AG04450 (cell line): ENCODE measurements at places on chromosomes 4 and X. TPM values are rescaled to one million over a fixed set of nuclear protein-coding genes. Genes with fewer than 3 reads are reported as not detected.

TBC1D8B gene
- polyA plus RNA-seq, result 10.4 and 13.6 TPM in 2 replicates

IL2RG gene
- not detected in 2 replicates for polyA plus RNA-seq

GLRA3 gene
- not detected in 2 replicates for polyA plus RNA-seq

ARL9 gene
- 0.68 and 0.78 TPM in 2 replicates for polyA plus RNA-seq

RAB40AL gene
- 0.21 and 0.42 TPM in 2 replicates for polyA plus RNA-seq

LRCH2 gene
- polyA plus RNA-seq, result 4.4 and 6.1 TPM in 2 replicates

ADH6 gene
- polyA plus RNA-seq, result 0.02 TPM in 1 of 2 replicates, not detected in the other

GC gene
- polyA plus RNA-seq, result not detected in 2 replicates

PDK3 gene
- 2.9 and 3.0 TPM in 2 replicates for polyA plus RNA-seq

- DNase-seq, result no peak
These were observed 11.2 kb downstream of the C1QTNF7 start for GRCh38 chr4:15438939-15439524.

GRCh38 chrX:23737413-23737812 lies 5.7 kb downstream of the ACOT9 start:
- no peak for DNase-seq

DNA sequence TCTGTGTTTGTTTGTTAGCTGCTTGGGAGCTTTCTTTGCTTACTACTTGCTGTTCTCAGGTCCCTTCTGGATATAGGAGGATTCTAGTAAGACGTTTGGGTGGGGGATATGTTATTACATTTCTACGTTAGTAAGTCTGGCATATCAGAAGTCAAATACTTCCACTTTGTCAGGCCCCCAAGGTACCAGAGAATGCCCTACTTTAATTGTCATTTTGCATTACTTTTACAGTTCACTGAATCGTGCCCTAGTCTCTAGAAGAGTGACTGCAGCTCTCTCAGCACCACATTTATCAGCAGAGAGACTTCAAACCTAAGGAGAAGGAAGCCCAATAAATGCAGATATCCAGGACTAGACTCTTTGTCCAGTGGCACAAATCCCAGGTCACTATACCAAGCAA lies 54.4 kb downstream of the PCDH19 start:
- no peak for DNase-seq

DNA sequence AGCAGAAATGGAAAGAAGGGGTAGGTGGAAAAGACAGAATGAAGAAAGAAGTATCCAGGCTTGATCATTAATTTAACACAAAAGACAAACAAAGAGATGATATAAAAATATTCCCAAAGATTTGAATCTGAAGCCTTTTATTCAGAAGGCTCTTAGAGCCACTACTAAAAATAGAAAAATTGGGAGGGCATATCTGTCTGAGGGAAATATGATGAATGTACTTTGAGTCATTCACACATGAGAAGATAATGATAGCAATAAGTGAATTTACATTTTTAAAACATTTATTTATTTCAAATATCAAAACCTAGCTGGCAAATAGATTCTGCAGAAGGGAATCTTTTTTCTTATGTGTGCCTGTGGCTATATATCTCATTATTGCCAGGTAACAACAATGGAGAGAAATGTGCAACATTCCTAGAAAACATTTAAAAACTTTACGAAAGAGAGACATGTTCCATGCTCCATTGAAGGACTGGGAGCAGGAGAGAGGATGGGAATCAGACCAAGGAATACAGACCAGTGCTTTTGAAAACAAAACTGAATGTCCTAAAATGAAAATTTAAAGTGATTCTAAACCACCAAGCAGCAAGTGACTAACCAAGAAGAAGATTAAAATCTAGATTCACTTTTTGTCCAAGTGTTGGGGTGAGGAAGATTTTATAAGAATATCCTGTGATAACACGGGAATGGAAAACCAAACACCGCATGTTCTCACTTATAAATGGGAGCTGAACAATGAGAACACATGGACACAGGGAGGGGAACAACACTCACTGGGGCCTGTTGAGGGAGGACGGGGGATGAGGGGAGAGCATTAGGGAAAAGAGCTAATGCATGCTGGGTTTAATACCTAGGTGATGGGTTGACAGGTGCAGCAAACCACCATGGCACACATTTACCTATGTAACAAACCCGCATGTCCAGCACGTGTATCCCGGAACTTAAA lies 41.2 kb downstream of the ANXA5 start:
- no peak for DNase-seq

- DNase-seq, result no peak
These were observed 23.5 kb upstream of the SOWAHD start for GRCh38 chrX:119734897-119735339.

DNA sequence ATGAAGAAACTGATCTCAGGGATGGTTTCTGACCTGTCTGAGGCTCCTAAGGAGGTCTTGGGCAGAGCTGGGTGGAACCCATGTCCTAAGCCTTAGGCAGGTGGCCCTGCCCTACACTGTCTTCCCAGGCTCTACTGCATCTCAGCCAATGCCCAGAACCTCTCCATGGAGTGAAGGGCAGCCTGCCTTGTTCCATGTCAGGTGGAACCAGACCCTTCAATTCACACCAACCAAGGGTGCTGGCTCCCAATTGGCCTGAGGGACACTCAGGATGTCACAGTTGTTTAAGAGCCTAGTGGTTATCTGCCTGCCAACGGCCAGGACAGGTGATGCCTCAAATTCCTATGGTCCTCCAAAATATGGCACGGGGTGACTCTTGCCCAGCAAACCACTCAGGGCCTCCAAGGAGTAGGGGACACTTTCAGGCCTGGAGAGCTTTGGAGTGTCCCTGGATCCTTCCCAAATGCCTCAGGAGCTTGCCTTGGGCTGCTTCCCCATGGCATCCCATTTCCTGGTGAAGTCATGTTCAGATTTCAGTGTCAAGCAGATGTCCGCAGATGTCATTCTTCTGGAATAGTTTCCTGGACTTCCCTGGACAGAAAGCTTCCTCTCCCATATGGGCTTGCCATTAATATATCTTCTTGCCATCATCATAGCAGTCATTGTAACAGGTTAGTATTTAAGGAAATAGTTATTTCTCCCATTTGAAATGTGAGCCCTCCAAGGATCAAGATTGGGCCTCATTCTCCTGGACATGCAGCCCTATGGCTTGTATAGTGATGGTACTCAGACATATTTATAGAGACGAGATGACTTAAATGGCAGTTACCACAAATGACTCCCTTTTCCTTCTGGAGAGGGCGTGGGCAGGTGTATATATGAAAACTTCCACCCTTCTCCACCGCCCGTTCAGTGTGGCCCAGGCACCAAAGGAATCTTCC lies 67.1 kb downstream of the MED28 start:
- DNase-seq, result no peak

DNA sequence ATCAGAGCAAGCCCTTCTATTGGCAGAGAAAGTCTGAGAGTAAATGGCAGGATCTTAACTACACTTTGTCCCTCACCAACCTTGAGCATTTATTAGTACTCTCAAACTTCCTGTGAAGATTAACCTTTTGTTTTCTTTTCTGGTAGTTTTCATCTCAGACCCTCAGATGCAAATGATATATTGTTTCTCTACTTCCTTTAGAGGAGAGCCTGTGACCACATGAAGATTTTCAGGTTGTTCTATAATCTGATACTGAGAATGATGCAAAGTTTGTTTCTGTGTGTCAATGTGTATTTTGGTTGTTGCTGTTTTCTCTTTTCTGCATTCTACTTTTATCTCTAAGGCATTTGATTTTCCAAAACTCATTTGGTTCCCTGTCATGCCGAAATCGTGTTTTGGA lies 165.8 kb upstream of the CYSLTR1 start:
- no peak for DNase-seq

DNA sequence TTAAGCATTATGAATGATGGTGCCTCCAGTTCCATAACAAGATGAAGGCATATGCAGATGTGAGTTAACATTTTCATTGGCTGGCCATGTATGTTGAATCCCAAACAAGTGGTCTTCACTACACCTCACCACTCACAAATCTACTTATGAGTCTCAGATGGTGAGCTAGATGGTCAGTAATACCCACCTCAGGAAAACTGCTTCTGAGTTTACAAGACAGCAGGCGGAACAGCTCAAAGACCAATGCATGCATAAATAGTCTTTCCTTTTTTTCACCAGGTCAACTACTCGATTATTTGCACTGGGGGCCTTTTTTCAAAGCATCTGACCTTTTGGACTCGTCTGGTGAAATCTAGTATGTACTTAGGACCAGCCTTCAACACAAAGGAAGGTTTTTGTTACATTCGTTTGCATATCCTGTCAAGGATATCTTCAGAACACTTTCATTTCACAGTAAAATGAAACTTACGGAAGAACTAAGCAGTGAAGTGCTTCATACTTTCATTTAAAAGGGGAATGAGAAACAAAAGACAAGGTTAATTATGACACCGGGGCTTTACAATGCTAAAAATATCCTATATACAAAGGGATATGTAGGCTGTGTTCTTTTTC lies 23.1 kb upstream of the TLR7 start:
- no peak for DNase-seq

DNA sequence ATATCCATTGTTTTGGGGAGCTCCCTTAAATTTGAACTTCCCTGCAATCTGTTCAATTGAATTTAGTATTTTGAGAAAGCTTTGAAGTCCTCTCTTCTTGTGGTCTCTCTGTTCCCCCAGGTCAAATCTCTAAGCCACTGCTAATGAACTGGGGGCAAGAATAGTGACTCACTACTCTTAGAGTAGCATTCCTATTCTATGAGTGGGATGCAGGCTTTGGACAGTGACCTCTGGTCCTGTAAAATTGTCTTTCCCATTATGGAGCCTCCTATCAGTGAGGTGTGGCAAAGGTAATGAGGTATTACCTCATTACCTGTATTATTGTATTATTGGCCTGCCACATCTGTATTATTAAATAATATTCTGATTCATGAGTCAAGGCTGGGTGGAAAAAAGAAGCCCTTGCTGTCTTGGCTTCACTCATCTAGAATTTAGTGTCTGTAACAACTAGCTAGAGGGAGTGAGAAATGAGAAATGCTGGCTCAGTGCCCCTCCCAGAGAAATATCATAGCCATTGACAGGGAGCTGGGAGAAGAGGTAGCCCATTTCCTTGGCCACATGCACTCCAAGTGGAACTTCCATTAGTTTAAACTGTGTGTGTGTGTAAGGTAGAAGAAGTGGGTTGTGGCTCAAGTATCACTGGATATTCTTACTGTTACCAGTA lies 393.9 kb upstream of the CTSO start:
- DNase-seq, result no peak

DNA sequence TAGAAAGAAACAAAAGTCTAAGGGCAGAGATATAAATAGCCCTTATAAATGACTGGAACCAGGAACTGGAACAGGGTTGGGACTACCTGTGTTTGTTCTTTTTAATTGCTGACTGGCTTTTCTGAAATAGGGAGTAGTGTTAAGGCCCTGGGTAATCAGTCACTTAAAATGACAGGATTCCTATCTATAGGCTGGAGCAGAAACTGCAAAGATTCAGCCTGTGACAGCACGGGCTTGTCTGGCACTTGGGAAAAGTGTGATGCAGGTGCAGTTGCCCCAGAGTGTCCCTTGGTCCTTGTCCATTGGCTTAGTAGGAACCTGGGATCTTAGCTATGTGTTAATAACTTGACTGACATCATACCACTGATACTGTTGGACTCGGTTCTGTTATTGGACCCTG lies 14.7 kb upstream of the PLAC8 start:
- no peak for DNase-seq

GRCh38 chr4:110970642-110971041 lies 347.8 kb upstream of the PITX2 start:
- DNase-seq, result peak; percentile 4

DNA sequence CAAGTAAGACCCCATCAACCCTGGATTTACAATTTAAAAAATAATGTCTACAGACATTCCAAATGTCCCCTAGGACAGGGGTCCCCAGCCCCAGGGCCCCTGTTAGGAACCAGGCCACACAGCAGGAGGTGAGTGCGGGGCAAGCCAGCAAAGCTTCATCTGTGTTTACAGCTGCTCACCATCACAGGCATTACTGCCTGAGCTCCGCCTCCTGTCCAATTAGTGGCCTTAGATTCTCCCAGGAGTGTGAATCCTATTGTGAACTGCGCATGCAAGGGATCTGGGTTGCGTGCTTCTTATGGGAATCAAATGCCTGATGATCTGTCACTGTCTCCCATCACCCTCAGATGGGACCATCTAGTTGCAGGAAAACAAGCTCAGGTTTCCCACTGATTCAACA lies 146.1 kb downstream of the ATP10D start:
- no peak for DNase-seq

- no peak for DNase-seq
These were observed 504.3 kb downstream of the FAM133A start for GRCh38 chrX:94178145-94178788.

GRCh38 chrX:29155286-29155685 lies 568.0 kb downstream of the IL1RAPL1 start:
- DNase-seq, result no peak

DNA sequence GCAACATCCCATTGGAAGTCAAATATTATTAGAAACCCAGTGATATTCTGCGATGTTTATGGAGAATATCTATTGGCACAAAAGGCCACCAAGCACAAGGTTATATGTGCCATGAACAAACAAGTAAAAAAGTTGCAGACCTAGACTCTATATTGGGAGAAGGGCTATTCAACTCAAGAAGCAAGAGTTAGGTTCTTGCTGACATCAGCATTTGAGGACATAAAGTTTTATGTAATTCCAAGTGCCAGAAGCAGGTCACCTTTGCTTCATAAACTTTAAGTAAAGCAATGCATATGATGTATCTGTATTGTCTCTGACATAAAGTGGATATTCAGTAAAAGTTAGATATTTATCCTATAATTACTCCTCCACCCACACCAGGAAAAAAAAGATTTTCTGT lies 71.1 kb downstream of the MAGEB10 start:
- no peak for DNase-seq

- DNase-seq, result no peak
These were observed 36.5 kb downstream of the TXLNG start for GRCh38 chrX:16822723-16823122.

GRCh38 chr4:6703786-6704185 lies 5.9 kb downstream of the MRFAP1L1 start:
- DNase-seq, result no peak

GRCh38 chr4:10587697-10588096 lies 96.9 kb downstream of the CLNK start:
- no peak for DNase-seq

- peak; percentile 73 for DNase-seq
These were observed 27.4 kb downstream of the KLF3 start for GRCh38 chr4:38691251-38692008.

DNA sequence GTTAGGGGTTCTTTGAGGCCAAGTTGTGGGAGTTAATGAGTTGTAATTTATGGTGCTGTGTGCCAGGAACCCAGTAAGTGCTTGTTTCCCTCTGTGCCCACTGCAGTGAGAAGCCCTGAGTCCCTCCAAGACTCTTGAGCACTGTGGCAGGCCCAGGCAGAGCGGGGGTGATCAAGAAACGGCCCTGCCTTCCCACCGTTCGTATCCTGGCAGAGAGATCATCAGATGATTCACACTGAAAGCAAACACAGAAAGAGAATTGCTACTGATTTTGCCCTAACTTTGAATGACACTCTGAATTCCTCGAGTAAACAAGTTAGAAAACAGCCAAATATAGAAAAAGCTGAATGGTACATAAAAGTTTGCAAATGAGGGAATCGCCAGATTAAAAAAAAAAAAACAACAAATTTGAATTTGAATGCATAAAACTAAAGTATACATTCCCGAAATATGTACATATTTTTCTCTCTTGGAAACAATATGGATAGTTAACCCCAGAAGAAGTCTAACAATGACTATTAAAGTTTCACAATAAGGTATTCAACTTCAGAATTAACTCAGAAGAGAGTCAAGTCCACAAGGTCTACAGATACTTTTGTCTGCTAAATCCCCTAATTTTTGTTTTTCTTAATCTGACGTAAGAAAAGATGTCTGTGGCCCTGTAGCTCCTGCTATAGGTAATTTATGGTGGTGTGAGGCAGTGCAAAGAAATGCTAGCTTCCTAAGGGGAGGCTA lies 71.8 kb downstream of the AFAP1 start:
- DNase-seq, result no peak
